NCI-H2081 (cell line): ENCODE measurements at places on chromosomes 3 and 15.

- DNase-seq: no peak
Measured at GRCh38 chr3:197027896-197028727, 1.5 kb downstream of the MELTF start.

DNA sequence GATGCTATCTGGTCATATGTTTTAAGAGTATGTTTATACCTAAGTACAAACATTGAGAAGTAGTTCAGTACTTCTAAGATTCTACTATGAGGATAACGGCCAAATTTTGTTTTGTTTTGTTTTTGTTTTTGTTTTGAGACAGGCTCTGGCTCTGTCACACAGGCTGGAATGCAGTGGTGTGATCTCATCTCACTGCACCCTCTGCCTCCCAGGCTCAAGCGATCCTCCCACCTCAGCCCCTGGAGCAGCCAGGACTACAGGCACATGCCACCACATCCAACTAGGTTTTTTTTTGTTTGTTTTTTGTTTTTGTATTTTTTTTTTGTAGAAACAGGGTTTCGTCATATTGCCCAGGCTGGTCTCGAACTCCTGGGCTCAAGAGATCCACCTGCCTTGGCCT is 47.5 kb upstream of the RPS17 start:
- no peak for DNase-seq

DNA sequence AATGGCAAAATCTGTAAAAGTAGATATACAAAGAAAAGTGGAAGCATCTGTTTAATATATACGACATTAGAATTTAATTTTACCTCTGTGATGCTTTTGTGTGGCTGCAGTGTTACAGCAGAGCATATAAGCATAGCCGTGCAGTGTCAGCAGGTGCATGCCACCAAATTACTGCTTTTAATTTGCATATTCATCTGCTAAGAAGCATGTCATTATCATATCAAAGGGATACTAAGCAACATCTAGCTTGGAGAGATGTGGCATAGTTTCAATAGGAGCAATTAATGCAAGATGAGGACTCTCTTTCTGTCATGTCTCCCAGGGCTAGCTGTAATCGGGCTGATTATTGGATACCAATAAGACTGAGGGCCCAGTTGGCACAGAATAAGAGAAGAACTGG is 214.4 kb upstream of the SOX2 start:
- DNase-seq: no peak

GRCh38 chr3:123296836-123297626 is 95.3 kb downstream of the SEC22A start:
- DNase-seq: no peak

DNA sequence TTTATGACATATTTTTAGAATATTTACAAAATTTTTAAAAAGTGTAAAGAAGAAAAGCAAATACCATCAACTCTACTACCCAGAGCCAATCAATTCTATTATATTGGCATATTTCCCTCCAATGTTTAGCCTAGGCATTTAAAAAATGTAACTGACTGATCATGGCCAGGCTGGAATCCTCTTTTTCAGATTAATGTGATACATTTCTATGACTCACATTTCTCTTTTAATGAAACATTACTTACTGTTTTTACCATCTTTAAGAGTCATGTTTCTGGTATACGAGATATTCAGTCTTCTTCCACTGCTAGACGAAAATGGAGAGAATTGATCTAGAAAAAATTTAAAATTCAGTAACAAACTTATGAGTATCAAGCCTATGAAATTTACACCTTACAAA is 53.4 kb upstream of the DCUN1D1 start:
- DNase-seq: no peak

GRCh38 chr3:79247725-79248043 is 520.1 kb downstream of the ROBO1 start:
- no peak for DNase-seq
